ENCODE measurements at places on chromosomes 1 and 21. TPM values are rescaled to one million over a fixed set of nuclear protein-coding genes. Genes with fewer than 3 reads are reported as not detected.

The SDC3 gene
- 43.2 TPM for total RNA-seq

GRCh38 chr21:38048167-38048566 lies 131.9 kb upstream of the KCNJ6 start:
- no peak overlapping the region for H3K27ac ChIP-seq
- H3K4me3 ChIP-seq, result no peak overlapping the region
- DNase-seq, result no peak
- H3K36me3 ChIP-seq, result no peaks in the 10 kb centered on the region
- H3K27me3 ChIP-seq, result peaks cover 11% of the 10 kb centered on the region

The UAP1 gene
- total RNA-seq, result 30.4 TPM

The HAO2 gene
- 0.27 TPM for total RNA-seq

DNA sequence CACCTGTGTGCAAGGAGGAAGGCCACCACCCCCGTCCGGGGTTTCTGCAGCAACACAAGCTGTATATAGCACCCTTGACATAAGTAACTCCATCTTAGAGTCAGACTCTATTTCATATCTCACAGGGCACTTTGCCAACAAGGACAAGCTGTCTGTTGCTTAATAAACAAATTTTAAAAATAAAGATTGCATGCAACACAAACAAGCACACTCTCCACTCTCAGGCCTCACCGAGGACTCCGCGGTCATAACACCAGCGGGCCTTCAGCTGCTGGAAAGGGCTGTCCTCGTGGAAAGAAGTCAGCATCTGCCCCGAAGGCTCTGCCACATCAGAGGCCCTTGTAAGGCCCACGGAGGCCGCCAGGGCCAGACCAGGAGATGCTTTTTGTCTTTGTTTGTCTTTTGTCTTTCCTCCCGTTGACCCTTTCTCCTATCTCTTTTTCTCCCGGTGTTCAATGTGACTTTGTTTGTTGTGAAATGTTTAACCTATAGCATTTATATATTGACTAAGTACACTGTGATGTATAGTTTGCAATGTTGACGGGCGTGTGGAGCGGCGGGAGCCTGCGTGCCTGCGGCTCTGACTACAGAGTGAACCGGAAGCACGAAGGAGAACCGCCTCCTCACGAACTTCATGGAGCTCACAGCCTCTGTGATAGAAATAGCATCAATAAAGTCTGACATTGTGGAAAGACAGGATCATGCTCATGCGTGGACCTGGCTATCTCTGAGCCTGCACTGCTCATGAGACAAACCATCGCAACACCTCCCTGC lies 24.1 kb downstream of the MEGF6 start:
- H3K4me1 ChIP-seq, result peaks cover 4% of the 10 kb centered on the region
- DNase-seq, result no peak
- peak overlapping the region; percentile 65 for H3K27ac ChIP-seq
- H3K36me3 ChIP-seq, result peaks cover 14% of the 10 kb centered on the region
- H3K4me3 ChIP-seq, result no peak overlapping the region

The MYOG gene
- not detected for total RNA-seq

The SPOCD1 gene
- total RNA-seq, result 0.75 TPM

DNA sequence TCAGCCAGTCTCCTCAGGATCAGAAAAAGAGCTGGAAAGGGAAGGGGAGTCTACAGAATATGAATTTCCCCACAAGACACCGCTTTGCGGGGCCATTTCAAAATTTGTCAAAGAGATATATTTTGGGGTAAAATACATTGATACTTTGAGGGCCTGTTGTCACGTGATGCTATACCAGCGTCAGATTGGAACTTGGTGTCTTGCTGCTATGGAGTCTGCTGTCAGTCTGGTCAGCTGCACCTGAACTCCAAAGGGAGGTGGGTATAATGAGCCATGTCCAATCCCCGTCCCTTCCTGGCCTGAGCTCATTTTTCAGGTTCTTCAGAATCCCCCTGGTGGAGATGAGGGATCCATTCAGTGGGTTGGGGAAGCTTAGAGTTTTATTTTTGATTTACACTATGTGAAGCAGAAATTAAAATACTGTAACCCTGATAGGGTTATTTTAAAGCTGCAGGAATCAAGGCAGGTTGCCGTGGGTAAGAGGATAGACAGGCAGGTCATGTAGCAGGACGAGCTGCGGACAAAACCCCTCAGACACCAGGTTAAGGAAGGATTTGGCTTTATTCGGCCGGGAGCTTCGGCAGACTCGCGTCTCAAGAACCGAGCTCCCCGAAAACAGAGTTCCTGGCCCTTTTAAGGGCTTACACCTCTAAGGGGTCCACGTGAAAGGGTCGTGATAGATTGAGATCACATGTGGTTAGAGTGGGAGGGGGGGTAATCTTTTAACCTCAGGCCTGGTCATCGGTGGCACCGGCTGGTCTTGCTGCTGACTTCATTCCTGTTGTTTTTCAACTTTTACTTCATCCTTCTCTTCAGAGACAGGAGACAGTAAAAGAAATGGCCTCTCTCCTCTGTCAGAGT lies 2.2 kb upstream of the POFUT2 start:
- DNase-seq, result peak; percentile 35
- no peaks in the 10 kb centered on the region for H3K27me3 ChIP-seq
- H3K4me1 ChIP-seq, result peaks cover 48% of the 10 kb centered on the region
- peaks cover 11% of the 10 kb centered on the region for H3K36me3 ChIP-seq
- peak overlapping the region; percentile 59 for H3K4me3 ChIP-seq
- H3K27ac ChIP-seq, result peak overlapping the region; percentile 79

Measured in mesothelial cell of epicardium (in vitro differentiated cells).